GM12865 (cell line): ENCODE measurements at places on chromosomes 12 and 14.

DNA sequence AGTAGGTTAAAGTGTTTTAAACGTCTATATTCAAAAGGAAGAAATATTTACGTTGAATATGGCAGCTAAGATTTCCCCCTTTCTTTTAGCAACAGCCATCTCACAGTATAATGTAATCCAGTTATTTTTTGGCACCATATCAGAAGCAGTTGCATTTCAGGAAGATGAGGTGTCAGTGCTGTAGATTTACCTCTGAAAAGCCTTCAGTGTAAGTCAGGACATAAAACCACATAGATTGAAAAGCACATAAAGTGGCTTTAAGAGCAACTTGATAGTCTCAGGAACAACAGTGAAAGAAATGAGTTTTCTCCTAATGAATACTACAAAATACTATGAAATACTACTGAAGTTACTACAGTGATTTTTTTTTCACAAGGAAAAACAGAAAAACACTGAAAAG is 6.9 kb downstream of the MLH3 start:
- no peak for DNase-seq

- DNase-seq, result peak; percentile 60
Observed at GRCh38 chr14:64303471-64303917, 9.3 kb upstream of the ESR2 start.

GRCh38 chr14:40368314-40368713 is 936.1 kb upstream of the FBXO33 start:
- no peak for DNase-seq

GRCh38 chr12:121009741-121010140 is 6.5 kb downstream of the C12orf43 start:
- no peak for DNase-seq

DNA sequence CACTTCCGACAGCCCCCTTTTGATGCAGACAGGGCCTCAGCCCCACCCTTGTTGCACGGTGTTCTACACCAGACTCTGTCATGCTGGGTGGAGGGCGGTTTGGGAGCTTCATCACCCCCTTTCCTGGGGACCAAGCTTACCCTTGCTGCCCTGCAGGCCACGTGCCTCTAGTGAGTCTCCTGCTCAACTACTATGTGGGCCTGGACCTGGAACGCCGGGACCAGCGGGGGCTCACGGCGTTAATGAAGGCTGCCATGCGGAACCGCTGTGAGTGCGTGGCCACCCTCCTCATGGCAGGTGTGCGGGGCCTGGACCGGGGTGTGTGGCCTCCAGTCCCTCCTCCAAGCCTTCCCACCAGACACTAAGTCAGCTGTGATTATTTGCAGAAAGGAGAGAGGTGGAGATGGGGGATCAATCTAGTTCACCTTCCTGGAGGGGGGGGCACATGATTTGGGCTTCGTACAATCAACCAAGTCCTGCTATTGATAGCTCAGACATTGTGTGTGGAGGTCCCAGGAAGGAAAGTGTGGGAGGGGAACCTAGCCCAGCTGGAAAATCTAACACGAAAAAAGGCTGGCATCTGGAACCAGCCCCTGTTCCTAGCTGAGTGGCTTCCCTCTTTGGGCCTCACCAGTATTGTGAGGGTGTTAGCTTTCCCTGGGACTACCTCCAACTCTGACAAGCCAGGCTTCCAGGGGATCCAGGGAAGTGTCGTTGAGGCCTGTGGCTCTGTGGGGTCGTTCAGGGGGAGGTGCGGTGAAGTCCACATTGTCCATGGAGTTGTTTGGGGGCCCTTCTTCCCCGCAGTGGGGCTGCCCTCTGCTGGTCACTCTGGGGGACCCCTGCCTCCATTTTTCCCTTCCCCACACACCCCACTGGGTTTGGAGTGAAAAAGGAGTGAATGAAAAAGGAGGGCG is 1.6 kb downstream of the ANKRD33 start:
- no peak for DNase-seq

- no peak for DNase-seq
Observed at GRCh38 chr12:119341020-119341419, 6.5 kb downstream of the CCDC60 start.

DNA sequence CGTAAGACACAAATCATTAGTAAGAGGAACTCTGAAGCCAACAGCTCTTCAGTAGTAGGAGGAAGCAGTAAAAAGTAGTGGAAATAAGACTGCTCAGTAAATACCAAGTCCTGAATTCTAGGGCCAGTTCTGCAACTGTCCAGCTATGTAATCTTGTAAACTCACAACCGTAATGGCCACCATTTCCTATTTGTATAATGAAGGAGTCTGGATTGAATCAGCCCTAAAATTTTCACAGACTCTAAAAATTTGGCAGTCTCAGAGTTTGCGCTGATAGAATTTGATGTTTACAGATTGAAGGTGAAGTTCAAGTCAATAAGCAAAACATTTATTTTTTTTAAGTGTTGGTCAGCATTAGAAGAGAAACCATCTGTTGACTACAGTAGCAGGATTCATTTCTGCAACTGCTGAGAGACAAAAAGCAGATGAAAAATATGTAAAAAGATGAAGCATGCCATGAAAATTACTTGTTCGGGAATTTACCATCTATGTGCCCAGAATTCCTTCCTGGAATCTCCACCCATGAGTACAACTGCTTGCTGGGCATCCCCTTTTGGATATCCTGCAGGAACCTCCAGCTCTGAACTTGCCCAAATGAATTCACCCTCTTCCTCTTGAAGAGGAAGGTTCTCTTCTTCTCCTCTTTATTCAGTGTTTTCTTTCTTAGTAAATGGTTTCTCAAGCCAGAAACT is 47.5 kb downstream of the GALNT4 start:
- no peak for DNase-seq

GRCh38 chr14:69328317-69328716 is 68.4 kb downstream of the GALNT16 start:
- no peak for DNase-seq

GRCh38 chr12:124953689-124954405 is 35.1 kb downstream of the DHX37 start:
- no peak for DNase-seq

DNA sequence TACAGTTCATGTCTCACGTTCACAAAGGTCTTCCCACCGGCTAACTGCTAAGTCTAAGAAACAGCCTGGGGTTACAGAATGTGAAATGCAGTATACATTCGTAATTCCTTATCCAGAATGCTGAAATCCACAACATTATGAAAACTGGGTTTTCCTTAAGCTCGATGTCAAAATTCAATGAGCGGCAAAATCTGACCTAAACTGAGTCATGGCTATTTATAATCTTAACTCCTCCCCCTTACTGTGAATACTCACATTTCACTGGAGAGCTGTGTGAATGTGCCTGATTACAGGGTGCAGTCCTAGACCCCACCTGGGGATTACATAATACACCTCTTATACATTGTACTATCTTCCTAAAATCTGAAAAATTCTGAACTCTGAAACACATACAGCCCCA is 35.3 kb downstream of the STX2 start:
- DNase-seq, result no peak

DNA sequence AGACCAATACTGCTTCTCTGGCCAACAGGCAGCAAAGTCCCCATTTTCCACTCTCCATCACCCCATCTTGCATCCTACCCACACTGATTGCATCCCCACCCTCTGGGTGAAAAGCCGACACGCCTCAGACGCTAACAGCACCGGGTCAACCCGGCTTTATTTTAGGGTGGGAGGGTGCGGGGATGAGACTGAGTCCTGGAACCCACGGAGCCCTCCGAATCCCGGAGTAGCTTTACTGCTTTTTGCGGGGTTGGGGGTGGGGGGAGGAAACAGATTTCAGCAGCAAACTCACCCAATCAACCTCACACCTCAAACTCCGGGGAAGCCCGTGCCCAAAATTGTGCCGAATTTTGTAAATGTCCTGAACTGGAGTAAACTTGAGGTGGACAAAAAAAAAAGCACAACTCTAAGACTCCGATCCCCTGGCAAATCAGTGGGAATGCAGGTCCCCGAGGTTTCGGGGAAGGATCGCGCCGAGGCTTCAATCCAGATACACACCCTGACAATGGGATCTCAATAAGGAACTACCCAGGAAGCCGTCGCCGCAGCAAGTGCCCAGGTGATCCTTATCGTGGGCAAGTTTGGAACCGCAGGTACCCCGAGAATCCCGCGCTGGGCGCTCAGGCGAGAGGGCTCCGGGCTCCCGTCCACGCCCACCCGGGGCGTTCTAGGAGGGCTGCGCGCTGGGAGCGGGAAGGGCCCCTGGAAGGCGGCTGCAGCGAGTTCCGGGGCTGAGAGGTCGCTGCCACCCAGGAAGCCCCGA is 1.1 kb downstream of the GCH1 start:
- peak; percentile 14 for DNase-seq

GRCh38 chr14:52095794-52096193 is 26.9 kb upstream of the NID2 start:
- no peak for DNase-seq

DNA sequence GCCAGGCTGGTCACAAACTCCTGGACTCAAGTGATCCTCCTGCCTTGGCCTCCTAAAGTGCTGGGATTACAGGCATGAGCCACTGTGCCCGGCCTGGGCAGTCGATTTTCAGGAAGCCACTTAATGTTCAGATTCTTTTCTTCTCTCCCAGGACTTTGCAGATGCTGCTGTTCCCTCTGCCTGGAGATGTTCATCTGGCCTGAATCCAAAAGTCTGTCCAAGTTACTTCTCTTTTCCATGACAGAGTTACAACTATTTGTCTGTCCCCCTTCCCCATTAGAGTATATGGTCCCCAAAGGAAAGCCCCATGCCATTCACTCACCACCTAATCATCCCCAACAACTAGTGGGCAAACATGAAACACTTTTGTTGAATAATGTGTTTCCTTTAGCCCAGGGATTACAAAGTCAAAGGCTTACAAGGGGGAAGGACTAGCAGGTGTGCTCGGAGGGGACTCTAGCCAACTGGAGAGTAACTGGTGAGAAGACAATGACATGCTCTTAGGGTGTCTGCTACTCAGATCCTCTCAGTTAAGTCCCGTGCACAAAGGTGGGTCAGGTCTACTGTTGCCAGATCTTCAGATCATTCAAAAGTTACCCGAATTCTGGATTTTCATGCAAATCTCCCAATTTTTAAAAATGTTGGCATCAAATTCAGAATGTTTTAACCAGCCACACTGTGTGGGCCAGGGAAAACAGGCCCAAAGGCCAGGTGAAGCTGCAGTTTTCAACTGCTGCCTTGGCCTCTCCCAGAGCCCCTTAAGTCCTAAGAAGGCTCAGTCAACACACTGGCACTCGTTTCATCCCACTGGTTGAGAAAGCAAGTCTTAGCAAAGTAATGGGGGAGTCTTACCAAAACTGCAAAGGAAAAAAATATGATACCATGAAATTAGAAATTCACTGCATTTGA is 29.6 kb downstream of the NUDT4 start:
- no peak for DNase-seq

- no peak for DNase-seq
Observed at GRCh38 chr12:89085421-89085820, 266.9 kb downstream of the DUSP6 start.

DNA sequence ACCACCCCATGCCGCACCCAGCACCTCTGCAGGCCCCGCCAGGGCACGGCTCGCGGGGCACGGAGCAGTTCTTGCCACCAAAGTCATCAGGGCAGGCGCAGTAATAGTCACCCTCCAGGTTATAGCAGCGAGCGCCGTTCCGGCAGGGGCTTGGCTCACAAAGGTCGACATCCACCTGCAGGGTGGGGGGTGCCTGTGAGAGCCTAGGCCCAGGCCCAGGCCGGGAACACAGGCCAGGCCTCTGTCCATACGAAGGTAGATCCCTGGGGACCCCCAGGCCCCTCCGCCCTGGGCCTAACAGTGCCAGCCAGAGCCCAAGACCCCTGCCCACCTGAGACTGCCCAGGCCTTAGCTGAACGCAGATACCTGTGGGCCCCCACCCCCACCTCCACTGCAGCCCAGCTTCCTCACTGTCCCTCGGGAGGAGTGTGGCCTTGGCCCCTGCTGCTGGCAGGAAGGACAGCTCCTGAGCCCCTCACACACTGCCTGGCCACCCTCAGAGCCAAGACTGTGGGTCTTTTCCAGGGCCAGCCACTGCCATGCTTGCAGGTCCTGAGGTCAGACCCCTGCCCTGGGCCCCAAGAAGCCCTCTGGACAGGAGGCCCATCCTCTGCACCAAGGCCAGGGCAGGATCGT is 19.3 kb downstream of the JAG2 start:
- no peak for DNase-seq

GRCh38 chr14:60178820-60179219 is 13.6 kb upstream of the DHRS7 start:
- DNase-seq, result no peak

- no peak for DNase-seq
Observed at GRCh38 chr12:5230861-5231260, 187.2 kb downstream of the KCNA5 start.

GRCh38 chr12:55862286-55862685 is 19.6 kb upstream of the MMP19 start:
- no peak for DNase-seq

GRCh38 chr12:96774496-96775256 is 132.4 kb upstream of the NEDD1 start:
- DNase-seq, result no peak

- DNase-seq, result no peak
Observed at GRCh38 chr12:5258498-5258897, 173.4 kb upstream of the NTF3 start.

GRCh38 chr14:52663850-52664249 is 31.5 kb downstream of the ERO1A start:
- no peak for DNase-seq

DNA sequence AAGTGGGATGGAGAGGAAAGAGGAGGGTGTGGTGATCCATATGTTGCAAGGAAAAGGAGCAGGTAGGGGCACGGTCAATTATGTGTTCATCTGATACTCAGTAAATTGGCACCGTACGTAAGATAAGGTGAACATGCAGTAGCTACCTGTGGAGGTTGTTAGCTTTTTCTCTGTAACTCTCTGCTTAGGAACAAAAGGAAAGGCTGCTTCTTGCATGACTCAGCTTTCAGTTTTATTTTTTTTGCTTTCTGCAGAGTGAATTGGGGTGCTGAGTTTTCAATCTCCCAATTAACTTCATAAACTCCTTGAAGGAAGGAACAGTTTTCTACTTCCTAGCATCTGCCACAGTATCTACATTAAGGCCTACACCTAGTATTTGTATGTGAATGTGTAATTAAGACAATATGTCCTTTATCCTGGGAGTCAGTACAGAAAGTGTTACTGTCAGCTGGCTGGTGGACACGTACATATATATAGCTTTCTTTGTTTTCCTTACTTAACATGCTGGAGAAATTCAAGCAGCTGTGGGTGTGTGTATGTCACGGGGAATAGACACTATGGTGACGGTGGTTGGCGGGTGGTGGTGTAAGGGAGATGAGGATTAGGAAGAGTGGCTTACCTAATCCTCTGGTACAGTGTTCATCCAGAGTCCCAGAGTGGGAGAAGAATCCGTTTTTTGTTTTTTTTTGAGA is 40.1 kb upstream of the WNK1 start:
- peak; percentile 15 for DNase-seq

GRCh38 chr12:94228488-94228907 is 80.1 kb downstream of the PLXNC1 start:
- peak; percentile 31 for DNase-seq

GRCh38 chr12:85617307-85618091 is 218.7 kb downstream of the RASSF9 start:
- no peak for DNase-seq

DNA sequence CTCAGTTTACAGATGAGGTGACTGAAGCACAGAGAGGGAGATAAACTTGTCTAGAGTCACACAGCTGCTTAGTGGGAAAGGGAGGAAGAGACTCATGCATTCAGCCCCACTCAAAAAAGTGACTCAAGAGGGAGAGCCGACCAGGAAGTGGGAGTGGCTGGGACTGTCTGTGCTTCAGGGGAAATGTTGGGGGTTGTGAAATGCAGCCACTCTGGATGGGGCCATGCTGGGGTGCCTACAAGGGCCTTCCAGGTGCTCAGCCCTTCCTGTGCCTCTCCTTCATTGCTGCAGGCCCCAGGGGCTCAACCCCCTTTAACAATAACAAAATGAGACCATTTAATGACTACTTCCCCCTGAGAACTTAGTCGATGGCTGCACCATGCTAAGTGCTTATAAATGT is 41.8 kb downstream of the CACNA1C start:
- no peak for DNase-seq
